ENCODE measurements at places on chromosomes 1 and 21.

DNA sequence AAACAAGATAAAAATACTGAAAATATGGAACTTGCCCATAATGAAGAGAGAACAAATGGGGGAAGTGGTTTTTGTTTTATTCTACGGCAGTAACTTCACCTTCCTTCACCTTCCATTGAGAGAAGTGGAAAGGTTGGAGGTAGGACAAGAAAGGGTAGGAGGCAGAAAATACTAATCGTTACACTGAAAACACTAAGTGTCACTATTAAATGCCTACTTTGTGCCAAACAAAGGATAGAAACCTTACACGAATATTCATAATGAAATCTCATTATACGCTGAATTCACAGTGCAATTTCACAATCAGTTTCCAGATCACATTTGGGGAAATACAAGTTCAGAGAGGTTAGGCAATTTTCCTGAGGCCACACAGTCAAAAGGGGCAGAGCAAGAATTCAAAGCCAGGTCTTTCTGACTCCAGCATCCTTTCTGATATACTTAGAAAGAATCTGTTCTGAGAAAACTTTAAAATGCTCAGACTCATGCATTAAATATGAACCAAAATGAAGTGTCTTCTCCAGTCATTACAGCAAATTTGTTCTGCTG, 3.0 kb downstream of the TIAM1 start:
- DNase-seq, result no peak

DNA sequence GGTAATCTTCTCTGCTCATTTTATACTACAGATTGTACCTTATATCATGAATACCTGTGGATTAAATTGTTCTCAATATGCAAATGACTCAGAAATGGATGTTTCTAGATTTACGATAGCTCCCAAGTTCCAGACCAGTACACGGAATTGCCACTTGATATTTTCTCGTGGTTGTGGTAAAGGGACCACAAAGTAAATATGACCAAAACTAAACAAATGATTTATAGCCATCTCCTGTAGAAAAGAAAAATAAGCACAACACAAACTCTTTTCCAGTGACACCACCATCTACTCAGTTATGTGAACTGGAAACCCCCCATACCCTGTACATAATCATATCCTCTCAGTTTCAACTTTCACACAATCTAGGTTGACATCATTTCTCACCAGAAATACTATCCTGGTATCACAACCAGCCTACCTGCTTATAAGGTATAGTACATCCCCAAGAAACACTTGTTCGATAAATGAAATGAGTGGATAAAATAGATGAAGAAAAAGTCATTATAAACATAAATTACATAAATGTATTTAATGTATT, 172.3 kb downstream of the ADGRL4 start:
- DNase-seq, result no peak

GRCh38 chr1:152166966-152167365, 7.9 kb upstream of the RPTN start:
- no peak for DNase-seq

GRCh38 chr1:85047472-85048295, 616 bp downstream of the MCOLN3 start:
- DNase-seq, result no peak

GRCh38 chr1:76287917-76288316, 213.4 kb downstream of the ST6GALNAC3 start:
- DNase-seq, result no peak

DNA sequence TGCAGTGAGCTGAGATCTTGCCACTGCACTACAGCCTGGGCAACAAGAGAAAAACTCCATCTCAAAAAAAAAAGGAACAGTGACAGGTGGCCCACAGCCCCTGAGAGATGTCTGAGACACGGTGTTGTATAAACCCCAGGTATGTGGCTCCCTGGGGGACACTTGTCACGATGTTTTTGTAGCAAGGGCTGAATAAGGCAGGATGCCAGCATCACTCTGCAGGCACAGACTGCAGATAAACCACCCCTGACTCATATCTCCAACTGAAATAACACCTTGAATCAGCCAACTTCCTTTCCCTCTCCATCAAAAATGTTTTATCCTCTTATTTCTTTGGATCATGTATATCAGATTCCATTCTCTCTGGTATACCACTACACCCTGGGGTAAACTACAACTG, 52.5 kb downstream of the NMNAT2 start:
- DNase-seq, result no peak

- DNase-seq, result no peak
Observed at GRCh38 chr21:33301632-33302002, 23.2 kb upstream of the IFNAR1 start.

DNA sequence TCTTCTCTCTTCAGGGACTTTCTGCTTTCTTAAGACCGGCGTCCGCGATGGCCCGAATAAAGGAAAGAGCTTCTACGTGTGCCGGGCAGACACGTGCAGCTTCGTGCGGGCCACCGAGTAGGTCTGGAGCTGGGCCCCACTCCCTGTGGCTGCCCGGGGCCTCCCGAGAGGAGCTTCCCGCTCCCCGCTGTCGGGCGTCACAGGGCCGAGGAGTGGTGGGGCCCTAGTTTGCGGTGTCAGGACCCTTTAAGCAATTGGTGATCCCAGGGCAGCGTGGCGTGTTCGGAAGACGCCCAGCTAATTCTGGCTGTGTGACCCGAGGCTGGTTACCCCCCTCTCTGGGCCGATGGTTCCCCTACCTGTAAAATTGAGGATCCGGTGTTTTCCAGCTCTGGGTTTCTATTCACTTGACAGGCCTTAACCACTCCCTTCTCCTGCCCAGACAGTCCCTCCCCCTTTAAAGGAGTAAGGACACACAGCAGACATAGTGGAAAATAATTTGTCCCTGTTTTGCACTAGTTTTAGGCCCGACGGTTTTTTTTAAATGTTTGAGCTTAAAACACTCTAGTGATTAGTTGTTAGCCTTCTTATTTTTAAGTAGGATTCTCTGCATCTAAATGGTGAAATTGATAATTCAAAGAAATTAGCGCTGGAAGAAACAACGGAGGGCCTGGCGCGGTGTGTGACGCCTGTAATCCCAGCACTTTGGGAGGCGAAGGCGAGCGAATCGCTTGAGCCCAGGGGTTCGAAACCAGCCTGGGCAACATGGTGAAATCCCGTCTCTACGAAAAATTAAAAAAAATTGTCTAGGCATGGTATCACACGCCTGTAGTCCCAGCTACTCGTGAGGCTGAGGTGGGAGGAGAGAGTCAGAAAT, 553 bp downstream of the TTF2 start:
- no peak for DNase-seq

GRCh38 chr1:58293388-58293787, 253.1 kb downstream of the OMA1 start:
- no peak for DNase-seq

DNA sequence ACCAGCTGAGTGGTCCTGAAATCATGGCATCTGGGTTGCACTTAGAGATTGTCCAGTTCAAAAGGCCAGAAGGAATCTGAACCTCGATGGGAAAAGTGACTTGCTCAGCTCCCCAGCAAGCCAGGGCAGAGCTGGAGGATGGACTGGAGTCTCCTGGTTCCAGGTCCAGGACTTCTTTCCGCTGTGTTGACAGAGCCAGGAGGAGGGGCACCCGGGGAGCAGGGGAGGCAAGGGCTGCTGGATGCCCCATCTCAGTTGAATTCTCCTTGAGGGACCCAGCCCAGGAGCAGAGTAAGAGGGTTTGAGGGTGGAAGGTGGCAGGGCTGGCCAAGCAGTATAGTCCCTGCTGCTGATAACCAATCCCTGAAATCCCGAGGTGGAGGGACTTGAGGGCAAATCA, 2.4 kb upstream of the ALPL start:
- no peak for DNase-seq

- no peak for DNase-seq
Observed at GRCh38 chr1:78475888-78476610, 14.7 kb upstream of the PTGFR start.

DNA sequence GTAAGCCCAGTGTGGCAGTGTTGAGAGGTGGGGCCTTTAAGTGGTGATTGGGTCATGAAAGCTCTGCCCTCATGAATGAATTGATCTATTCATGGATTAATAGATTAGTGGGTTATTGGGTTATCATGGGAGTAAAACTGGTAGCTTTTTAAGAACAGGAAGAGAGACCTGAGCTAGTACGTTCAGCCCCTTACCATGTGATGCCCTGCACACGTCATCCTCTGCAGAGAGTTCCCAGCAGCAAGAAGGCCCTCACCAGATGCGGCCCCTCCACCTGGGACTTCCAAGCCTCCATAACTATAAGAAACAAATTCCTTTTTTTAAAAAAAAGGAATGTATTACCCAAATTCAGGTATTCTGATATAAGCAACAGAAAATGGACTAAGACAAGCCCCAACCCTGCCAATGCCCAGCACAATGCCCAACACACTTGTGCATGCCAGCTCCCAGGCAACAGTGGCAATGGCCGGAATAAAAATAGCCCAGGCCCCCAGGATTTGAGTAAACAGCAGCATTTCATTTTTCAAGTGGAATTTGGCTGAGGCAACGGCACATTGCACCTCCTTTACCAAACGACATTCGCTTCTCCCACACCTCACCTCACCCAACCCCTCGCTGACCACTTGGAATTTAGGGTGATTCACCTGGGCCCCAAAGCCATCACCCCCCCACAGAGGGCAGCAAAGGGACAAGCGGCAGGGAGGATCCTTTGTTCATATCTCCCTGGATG, 215.9 kb downstream of the TOMM20 start:
- no peak for DNase-seq

- no peak for DNase-seq
Observed at GRCh38 chr1:23574265-23574754, 15.0 kb upstream of the ID3 start.

- DNase-seq, result no peak
Observed at GRCh38 chr1:59223198-59223597, 73.7 kb upstream of the FGGY start.

GRCh38 chr1:237799762-237800474, 90.8 kb downstream of the ZP4 start:
- no peak for DNase-seq

GRCh38 chr21:33229099-33229783, 497 bp upstream of the IFNAR2 start:
- no peak for DNase-seq

GRCh38 chr1:15885701-15886610, 38.4 kb downstream of the SPEN start:
- no peak for DNase-seq

DNA sequence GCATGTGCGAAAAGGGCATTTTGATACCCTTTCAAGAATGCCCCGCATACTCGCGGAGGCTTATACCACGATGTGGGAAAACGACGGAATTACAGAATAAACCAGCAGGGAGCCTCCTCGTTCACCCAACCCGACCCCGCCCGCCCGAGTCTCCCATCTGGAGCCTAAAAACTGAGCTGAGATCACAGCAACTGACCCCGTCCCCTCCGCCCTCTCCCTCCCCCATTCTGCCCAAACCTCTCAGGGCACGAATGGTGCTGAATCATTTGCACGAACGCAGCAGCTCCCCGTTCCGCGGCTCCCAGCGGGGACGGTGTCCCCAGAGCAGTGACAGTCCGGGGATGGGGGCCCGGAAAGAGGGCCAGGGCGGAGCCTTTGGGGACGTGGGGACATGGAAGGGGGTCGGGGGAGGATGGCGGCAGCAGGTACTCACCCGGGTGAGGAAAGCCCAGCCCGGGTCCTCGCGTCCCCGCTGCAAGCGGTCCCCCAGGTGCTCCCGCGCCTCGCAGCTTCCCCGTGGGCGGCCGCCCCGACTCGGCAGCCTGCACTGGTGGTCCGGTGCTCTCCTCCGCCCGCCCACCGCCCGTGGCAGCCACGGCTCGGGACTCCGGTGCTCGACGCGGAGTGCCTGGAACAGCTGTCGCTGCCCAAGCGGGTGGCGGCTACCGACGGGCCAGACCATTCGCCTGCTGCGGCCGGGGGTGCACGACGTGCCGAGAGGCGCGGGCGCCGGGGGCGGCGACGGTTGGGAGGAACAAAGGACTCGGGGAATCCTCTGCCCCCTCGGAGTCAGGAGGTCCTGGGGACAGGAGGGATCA, at the start of gene TTLL7:
Gene TTLL7, minus strand, starts transcription at position 635 of the 818 bp plus-strand sequence. CDS start 46,921 bp downstream, outside the sequence.
- no peak for DNase-seq

DNA sequence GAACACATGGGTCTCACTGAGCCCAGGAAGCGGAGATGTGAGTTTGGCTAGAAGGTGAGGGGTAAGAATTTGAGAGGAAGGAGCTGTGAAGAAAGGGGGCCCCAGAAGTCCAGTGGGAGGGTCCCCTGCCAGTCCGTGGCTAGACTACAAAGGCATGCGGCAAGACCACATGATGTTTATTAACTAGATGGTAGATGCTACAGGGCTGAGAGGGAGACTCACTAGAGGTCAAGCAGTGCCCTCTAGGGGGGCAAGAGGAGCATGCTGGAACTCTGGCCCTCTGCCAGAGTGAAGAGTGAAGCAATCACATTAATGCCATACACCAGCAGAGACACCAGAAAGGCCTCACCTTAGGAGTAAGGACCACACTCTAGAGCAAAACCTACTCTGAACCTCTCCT, 12.2 kb downstream of the KIAA0319L start:
- DNase-seq, result peak; percentile 23

DNA sequence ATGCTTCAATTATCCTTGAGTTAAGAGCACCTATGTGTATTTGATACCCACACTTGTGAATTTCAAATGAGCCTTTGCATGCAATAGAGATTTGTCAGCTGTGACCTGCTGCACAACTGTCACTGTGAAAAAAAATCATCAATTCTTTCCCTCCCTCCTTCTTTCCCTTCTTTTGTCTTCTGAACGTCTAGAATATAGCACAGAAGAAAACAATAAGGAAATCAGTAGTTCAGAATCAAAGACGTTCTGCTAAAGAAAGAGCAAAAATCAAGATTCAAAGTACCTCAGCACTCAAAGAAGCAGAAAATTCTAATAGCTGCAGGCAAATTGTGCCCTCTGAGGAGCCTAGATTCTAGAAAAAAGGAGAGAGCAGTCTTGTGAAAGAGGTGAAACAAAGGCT, 1.7 kb upstream of the FMN2 start:
- no peak for DNase-seq

- no peak for DNase-seq
Observed at GRCh38 chr1:153520818-153521476, 14.8 kb downstream of the S100A6 start.

GRCh38 chr1:163300568-163300967, 21.2 kb upstream of the NUF2 start:
- no peak for DNase-seq

- DNase-seq, result no peak
Observed at GRCh38 chr1:203764105-203765028, 616 bp upstream of the LAX1 start.

Measured in activated naive CD4-positive, alpha-beta T cell (primary cell).